ENCODE measurements at places on chromosomes 13 and 19.

- DNase-seq = no peak
Measured at GRCh38 chr19:18999016-18999758, 34.1 kb downstream of the SUGP2 start.

GRCh38 chr19:19259741-19260140, 13.4 kb downstream of the TM6SF2 start:
- peak; percentile 91 for DNase-seq

DNA sequence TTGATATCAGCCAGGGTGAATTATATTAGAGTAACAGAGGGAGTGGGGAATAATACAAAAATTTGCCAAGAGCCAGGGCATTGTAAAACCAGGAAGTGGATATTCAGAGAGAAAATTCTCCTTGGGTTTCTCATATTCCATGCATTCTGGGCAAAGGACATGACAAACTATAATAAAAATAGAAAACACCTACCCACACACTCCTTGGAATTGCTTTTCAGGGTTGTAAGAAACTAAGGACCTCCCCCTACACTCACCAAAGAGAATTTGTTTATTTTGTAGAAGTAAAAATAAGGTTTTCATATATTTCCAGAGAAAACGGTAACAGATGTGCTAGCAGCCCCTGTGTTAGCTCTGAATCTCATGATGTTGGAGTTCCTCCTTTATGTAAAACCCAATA, 649.6 kb downstream of the SLITRK1 start:
- no peak for DNase-seq

DNA sequence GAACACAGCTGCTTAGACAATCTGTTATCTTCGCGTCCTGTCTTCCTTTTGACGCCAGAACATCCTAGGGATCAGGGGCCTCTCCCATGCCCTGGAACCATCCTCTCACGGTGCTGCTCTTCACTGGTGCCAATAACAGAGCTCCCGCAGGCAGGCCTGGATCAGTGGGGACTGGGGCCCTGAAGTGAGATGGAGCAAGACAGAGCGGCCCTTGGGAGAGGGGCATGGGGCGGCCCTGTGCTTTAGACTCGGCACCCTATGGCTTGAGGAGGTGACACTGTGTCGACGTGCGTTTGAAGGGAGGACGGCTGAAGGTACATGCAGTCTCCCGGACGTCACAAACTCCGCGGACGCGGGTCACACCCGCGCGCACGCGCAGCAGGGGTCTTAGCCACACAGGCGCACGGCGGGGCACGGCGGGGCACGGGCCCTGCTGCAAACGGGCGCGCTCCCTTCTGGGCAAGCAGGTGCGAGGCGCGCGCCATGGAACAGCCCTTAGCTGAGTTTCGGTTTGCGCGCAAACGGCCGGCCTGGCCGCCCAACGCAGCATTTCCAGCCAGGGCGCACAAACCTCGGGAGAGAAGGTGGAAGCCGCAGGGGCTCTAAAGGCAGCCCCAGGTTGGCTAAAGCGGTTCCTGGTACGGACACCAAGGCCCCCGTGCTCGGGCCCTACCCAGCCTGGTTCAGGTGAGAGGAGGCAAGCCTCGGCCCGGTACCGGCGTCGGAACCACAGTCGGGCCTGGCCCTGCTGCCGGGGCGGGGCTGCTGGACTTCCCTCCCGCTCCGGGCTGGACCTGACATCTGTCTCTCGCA, 16.5 kb upstream of the RNF17 start:
- DNase-seq = peak; percentile 42

DNA sequence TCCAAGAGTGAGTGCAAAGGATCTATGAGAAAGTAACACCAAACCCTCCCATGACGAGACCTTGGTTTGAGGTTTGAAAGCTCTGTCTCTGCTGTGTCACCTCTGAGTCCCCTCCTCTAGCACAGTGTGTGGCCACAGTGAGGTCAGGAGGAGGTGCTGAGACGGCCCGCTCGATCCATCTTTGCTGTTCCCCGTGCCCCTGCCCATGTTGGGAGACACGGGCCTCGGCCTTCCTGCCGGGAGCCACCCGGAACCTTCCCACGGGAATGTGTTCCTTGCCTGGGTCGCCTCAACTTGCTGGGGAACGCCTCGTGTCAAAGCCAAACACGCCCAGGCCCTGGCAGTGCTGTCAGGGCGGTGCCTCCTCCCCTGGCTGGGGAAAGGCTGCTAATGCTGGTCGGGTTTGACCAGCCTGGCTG, 10.1 kb downstream of the NANOS3 start:
- DNase-seq = no peak

- DNase-seq = no peak
Measured at GRCh38 chr13:80144493-80144892, 196.4 kb downstream of the SPRY2 start.

DNA sequence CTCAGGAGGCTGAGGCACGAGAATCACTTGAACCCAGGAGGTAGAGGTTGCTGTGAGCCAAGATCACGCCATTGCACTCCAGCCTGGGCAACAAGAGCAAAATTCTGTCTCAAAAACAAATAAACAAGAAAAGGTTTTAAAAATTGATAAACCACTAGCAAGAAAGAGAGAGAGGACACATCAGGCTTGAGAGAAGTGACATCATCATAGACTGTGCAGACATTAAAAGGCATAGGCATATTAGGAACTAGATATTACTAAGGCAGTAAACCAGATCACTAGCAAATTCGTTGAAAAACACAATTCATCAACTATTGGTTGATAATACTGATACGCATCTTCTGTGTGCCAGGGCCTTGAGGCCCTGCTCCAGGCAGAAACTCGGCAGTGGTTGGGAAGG, 7.7 kb downstream of the A1BG start:
- DNase-seq = no peak

- DNase-seq = no peak
Measured at GRCh38 chr19:28598861-28599260, 614.1 kb downstream of the UQCRFS1 start.
